CMK (cell line): ENCODE measurements at places on chromosomes 13 and 19.

DNA sequence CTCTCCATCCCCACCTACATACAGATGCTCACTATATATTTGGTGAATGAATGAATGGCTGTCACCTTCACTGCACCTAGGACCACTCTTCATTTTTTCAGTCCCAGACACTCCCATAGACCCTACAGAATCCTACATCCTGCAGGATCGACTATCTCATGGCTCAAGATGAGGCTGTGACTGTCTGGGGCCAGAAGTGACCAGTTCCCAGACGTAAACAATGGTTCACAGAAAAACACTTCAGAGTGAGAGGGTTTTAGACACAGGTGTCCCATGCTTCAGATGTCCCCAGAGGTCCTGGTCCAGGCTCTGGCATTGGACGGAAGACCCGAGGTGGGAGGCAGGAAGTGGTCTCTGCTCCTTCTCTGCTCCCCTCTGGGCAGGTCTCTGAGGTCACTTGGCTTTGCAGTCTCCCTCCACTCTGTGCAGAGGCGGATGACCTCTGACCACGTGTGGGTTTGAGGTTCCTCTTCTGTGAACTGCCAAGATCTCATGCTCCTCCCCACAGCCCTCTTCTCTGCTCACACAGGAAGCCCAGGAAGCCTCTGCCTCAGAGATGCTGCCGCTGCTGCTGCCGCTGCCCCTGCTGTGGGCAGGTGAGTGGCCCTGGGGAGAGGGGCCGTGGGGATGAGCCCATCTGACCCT is 24.9 kb downstream of the SIGLEC7 start:
- DNase-seq: peak; percentile 85

DNA sequence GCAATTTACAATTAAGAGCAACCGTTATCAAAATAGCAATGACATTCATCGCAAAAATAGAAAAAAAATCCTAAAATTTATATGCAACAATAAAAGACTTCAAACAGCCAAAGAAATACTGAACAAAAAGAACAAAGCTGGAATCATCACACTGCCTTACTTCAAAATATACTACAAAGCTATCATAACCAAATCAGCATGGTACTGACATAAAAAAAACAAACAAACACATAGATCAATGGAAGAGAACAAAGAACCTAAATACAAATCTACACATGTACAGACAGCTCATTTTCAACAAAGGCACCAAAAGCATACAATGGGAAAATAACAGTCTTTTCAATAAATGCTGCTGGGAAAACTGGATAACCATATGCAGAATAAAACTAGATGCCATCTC is 6.4 kb downstream of the ZNF562 start:
- no peak for DNase-seq

GRCh38 chr19:3818466-3818865 is 32.3 kb upstream of the MATK start:
- DNase-seq: no peak

- peak; percentile 76 for DNase-seq
Observed at GRCh38 chr13:88707646-88708045, 1036.5 kb downstream of the SLITRK5 start.

DNA sequence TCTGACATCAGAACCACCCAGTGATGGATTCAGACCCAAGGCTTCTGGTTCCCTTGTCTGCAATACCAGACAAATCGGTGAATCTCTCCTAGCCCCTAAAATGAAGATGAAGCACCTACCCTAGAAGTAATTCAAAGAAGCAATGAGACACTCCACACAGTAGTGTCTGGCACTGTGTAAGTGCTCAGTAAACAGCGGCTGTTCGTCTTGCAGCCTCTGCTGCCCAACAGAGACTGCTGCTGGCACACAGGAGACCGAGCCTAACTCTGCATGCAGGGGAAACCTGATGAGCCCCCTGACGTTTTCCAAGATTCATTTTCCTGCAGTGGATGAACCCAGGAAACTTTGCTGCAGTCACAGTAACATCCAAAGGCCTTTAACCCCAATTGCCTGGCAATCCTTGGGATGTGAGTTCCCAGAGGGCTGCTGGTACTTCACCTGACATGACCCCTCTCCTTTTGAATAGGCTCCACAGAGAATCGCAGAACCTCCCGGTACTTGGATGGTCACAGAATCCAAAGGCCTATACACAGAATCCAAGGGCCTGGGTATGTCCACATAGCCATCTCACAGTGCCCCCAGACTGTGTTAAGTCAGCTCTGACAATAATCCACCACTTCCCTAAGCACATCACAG is 6.7 kb downstream of the MED26 start:
- no peak for DNase-seq

- DNase-seq: no peak
Observed at GRCh38 chr19:50365434-50366306, at the start of gene NAPSA. NAPSA (minus strand) TSS chr19:50365639; CDS start chr19:50365621, 18 bp downstream.

DNA sequence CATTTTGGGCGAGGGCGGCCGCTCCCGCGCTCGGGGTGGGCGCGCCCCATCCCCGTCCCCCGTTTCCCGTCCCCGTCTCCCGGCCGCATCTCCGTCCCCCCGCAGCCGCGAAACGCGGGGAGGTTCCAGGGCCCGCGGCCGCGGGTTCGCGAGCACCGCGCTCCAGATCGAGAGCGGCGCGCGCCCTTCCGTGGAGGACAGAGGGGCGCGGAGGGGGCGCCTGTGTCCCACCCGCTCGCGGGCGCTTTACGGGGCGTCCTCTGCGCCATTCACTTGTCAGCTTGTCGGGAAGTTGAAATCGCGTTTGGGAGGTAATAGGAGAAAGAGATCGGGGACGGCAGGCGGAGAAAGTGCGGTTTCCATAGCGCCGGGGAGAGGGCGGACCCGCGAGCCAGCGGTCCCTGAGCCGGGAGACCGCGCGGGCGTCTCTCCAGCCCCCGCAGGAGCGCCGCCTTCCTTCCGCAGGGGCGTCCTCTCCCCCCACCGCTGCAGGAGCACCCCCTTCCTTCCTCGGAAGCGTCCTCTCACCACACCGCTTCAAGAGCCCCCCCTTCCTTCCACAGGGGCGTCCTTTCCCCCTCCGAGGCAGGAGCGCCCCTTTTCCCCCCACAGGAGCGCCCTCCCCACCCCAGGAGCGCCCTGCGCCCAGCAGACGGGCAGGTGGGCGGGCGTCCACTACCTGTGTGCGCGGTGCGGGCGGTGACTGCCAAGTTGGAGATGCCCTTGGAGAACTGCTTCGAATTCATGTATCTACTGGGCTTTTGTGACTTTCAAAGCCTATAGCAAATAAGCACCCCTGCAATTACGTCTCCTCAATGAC is 962 bp upstream of the IRS2 start:
- peak; percentile 31 for DNase-seq

GRCh38 chr13:89455741-89456140 is 1784.6 kb downstream of the SLITRK5 start:
- DNase-seq: no peak

DNA sequence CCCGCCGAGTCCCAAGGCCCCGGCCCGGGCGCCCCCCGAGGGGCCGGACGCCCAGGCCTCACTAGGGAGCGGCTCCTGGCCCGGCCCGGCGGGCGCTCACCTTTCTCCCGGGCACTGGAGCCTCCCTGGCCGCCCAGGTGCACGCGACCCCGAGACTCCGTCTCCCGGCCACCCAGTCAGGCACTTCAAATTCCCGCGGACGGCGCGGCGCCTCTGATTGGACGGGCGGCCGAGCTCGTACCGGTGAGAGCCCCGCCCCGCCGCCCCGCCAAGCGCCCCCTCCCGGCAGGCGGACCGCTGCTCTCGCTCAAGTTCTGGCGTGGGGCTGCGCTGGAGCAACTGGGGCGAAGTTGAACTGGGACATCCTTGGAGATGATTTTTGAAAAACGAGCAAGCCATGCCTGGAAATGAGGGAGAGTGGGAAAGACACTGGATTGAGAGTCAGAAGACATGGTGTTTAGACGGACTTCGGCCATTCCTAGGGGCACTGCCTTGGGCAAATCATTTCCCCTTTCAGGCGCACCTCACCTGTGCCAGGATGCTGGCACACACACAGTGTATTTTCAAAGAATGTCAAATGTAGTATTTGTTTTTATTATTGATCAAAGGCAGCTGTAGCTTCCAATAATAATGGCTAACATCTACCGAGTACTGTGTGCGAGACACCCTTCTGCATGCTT is 485.3 kb downstream of the UQCRFS1 start:
- DNase-seq: no peak

GRCh38 chr13:30763786-30764413 is 28.6 kb downstream of the ALOX5AP start:
- no peak for DNase-seq

DNA sequence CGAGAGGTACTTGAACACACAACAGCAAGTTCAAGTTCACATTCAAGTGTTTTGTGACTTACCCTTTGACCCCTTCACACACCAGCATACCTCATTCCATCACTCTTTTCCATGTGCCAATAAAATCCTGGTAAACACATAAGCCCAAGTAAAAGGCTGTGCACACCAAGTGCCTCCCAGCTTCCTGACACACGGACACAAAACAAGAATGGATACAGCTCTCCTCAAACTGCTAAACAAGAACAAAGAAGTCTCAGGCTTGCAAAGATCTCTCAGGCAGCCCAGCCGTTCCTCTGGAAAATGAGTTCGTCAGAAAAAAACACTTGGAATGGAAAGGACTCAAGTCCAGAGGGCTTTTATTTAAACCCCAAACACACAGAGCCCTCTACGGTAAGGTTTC is 83.7 kb downstream of the NUFIP1 start:
- DNase-seq: no peak

DNA sequence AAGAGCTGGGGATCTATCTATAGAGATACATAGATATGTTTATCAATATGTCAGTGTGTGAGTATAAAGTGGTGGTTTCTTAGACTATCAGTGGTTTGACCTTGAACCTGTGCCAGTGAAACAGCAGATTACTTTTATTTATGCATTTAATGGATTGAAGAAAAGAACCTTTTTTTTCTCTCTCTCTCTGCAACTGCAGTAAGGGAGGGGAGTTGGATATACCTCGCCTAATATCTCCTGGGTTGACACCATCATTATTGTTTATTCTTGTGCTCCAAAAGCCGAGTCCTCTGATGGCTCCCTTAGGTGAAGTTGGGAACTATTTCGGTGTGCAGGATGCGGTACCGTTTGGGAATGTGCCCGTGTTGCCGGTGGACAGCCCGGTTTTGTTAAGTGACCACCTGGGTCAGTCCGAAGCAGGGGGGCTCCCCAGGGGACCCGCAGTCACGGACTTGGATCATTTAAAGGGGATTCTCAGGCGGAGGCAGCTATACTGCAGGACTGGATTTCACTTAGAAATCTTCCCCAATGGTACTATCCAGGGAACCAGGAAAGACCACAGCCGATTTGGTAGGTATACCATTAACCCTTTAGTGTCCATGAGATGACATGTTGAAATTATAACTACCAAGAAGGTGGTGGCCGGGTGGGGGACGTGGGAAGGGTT is 880 bp downstream of the FGF9 start:
- no peak for DNase-seq

GRCh38 chr19:497491-497868 is 1.2 kb downstream of the MADCAM1 start:
- DNase-seq: no peak

DNA sequence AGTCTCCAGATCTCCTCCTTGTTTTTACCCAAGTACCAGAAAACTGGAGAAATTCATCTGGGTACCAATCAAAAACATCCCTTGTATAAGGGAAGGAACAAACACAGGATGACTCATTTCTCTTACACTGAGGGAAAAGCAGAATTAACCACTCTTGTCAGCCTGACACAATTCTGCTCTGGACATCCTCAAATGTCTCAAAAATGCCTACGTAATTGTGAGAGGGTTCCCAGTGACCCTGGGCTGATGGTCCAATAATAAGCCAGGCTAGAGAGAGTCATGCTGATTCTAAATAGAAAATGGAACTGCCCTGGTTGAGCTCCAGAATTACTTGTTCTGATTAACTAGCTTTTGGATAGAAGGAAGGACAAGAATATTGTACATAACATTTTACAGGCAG is 14.5 kb downstream of the ZNF708 start:
- DNase-seq: no peak

- DNase-seq: peak; percentile 32
Observed at GRCh38 chr19:15629003-15629880, 11.5 kb upstream of the CYP4F3 start.

DNA sequence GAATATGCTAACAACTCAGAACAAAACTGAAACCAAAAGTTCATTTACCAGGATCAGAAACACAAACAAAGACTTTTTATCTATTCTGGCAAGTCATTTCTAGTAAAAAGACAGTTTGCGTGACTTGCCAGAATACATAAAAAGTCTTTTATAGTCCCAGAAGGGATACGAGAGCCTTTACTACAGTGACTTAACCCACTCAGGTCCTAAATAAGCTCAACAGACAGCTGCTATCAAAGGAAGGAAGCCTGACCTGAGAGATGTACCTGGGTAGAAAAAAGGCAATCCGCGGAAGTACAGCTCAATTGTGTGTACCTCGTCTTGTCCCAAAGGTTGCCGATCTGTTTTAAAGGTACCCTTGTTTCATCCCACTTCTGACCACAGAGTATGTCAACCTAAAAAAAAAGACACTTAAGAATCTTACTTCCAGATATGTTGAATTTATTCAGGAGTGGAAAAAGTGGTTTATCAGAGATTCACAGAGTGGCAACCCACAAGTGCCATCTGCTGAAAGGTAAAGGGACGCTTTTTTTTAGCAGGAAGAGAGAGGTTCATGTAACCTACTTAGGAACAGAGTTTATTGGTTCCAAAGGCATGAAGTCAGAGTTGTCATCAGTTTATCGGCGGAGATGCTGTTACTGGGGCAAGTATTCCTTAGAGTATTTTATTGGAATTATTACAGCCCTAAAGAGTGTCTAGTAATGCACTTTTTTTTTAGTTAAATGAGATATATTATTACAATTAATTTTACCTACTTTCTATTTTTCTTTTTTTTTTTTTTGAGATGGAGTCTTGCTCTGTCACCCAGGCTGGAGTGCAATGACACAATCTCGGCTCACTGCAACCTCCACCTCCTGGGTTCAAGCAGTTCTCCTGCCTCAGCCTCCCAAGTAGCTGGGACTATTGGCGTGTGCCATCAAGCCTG is 69.7 kb upstream of the C1QTNF9B start:
- DNase-seq: no peak
